ENCODE measurements at places on chromosomes 5 and 9.
A peak's percentile ranks its signal among the peaks of the same experiment; 100 is the strongest.

GRCh38 chr9:71721855-71722254 is 46.5 kb downstream of the CEMIP2 start:
- DNase-seq, result no peak

GRCh38 chr9:33223696-33224095 is 16.3 kb upstream of the SPINK4 start:
- DNase-seq, result no peak

DNA sequence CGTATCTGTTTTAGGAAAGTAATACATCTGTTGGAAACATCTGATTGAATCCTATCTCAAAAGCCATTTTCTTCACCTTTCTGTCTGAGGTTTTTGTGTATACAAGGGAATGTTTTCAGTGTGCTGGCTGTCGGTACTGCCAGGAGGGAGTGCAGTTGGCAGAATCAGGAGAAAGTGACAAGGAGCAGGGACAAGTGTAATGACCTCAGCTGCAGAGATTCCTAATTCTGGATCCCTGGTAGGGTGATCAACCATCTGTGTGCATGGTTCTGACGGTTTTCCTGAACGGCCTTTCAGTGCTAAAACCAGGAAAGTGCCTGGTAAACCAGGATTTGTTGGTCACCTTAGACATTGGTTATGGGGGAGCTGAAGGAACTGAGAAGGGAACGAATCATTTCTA is 1.6 kb upstream of the GDA start:
- DNase-seq, result no peak

DNA sequence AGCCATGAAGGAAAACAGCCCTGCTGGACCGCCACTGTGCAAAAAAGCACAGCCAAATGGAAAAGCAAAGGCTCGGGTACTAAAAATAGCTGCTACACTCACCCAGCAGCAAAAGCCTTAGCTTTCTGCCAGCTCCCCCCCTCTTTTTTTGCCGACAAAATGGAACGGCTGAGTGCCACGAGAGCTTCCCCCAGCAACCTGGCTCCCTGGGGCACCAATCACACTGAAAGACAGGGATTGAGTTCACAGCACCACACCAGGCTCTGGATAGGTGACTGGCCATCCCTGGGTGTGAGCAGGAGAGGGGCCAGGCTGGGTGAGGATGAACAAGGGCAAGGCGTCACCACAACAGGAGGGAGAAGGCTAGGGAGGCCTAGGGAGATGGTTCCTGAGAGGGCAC is 66.7 kb downstream of the SIL1 start:
- no peak for DNase-seq

GRCh38 chr5:1513326-1514026 is 10.3 kb downstream of the LPCAT1 start:
- no peak for DNase-seq

- no peak for DNase-seq
These were observed 789.4 kb downstream of the CDH12 start for GRCh38 chr5:22063717-22064116.

DNA sequence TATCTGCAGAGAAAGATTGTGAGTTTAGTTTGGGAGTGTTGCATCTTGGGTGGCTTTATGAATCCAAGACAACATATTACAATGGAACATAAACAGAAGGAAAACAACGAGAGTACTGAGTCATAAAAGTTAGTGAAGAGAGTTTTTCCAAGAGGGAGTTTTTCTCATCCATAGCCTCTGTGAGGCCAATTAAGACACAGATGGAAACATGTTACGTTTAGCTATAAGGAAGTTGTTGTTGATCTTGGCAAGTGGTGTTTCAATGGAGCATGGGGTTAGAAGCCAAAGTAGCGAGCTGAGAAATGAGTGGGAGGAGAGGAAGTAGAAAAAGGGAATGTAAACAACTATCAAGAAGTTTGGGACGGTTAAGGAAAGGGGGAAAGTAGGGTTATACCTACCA is 53.3 kb upstream of the SPATA31D4 start:
- DNase-seq, result no peak

- DNase-seq, result no peak
These were observed 84.6 kb downstream of the SLC44A1 start for GRCh38 chr9:105328872-105329718.

- DNase-seq, result no peak
These were observed 51.6 kb downstream of the NACC2 start for GRCh38 chr9:136043441-136043991.

- no peak for DNase-seq
These were observed 117.6 kb upstream of the ANKRD55 start for GRCh38 chr5:56350597-56351170.

DNA sequence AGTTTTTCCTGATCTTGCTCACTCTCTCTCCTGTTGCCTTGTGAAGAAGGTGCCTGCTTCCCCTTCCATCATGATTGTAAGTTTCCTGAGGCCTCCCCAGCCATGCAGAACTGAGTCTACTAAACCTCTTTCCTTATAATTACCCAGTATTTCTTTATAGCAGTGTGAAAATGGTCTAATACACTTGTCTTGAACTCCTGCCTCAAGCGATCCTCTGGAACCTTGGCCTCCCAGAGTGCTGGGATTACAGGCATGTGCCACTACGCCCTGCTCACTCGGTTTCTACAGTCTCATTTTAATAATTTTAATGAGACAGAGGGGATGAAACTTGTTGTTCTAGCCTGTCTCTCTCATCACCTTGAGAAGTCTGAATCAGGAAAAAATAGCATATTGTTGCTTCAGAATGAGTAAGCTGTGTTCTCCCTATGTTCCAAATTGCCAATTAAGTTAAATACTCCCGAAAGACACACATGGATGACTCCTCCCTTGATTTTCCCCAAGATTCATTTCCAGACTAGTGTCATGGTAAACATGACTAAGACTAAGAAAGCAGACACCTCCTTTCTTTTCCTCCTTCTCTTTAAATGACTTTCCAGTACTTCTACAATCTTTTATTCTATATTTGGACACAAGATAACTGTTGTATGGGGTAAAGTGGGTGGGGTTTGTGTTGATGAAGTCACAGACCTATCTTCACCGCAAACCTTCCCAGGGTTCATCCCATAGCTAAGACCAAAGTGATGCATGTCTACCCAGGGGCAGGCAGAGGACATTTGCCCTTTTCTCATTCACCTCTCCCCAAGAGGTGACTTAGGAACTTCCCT is 7.8 kb upstream of the DNAJC18 start:
- peak; percentile 68 for DNase-seq

DNA sequence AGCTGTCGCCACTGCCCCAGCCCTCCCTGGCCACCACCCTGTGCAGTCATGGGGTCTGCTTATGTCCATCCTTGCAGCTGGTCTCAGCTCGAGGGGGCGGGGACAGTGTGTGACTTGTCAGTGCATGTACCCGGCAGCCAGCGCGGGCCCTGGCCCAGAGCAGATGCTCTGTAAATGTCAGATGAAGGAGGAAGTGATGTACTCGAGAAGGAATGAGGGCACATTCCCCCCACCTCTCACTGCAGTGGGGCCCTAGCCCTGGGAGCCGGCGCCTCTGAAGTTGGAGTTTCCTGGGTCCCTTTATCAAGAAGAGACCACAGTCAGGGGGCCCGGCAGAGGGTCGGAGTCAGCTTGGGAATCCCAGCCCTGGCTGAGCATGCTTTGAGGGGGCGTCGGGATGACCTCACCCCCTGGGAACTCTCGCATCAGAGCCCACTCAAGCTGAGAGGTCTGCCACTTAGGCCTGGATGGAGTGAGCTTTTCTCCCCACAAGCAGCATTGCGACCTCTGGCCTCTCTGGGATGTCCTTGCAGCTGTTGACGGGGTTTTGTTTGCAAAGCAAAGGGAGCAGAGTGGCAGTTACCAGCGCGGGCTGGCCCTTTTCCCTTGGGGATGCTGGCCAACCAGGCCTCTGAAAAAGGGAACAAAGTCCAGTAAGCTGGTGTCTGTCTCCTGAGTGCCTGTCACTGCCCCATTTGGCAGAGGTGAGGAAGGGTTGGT is 19.0 kb downstream of the NEURL1B start:
- no peak for DNase-seq

- DNase-seq, result no peak
These were observed 2.9 kb downstream of the NDUFS6 start for GRCh38 chr5:1804001-1804690.

GRCh38 chr5:53397141-53397757 is 83.2 kb upstream of the FST start:
- DNase-seq, result no peak

GRCh38 chr5:110846398-110847001 is 107.7 kb downstream of the SLC25A46 start:
- no peak for DNase-seq

- DNase-seq, result no peak
These were observed 81.3 kb upstream of the TMEM171 start for GRCh38 chr5:73039082-73039481.

GRCh38 chr5:133245191-133246052 is 193.6 kb downstream of the HSPA4 start:
- peak; percentile 64 for DNase-seq

DNA sequence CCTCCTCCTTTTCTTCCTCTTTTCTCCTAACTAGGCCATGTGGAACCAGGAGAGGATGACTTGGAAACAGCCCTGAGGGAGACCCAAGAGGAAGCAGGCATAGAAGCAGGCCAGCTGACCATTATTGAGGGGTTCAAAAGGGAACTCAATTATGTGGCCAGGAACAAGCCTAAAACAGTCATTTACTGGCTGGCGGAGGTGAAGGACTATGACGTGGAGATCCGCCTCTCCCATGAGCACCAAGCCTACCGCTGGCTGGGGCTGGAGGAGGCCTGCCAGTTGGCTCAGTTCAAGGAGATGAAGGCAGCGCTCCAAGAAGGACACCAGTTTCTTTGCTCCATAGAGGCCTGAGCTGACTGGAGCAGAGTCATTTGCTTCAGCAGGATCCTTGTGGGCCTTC is 13.7 kb downstream of the NUDT2 start:
- DNase-seq, result no peak

DNA sequence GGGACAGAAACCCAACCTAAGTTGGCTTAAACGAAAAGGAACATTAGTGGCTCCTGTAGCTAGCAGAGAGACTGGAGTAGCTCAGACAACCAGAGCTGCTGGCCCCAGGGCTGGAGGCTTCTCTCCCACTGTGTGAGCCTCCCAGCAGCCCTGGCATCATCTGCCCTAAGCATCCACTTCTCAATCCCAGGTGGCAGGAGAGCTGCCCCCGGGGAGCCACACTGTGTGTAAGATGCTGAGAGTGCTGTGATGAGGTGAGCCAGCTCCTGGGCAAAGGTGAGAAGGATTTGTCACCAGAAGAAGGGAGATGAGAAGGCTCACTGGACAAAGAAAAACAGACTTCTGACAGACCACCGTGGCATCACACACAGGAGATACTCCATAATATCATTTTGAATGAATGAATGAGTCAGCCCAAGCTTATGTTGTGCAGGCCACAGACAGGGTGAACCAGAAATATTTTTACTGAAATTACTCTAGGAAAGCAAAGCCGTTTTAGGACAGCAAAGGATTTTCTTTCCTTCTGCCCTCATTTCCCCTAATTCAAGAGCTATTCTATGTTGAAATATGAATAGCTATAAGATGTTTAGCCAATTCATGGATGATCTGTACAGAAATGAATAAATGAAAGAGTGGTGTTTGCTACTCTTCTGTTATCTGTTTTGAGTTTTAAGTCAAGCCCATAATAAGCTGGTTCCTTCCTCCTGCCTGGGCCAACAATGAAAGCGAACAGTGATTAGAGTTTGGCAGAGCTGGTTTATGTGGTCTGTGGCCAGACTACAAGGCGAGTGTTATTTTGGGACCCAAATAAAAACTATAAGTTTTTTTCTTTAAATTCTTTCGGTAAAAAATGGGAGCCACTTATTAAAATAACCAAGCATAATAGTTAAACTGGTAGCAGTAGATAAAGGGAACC is 57.4 kb upstream of the ECM2 start:
- DNase-seq, result no peak

- DNase-seq, result peak; percentile 74
These were observed 58.7 kb upstream of the TNFSF8 start for GRCh38 chr9:114988962-114989599.

DNA sequence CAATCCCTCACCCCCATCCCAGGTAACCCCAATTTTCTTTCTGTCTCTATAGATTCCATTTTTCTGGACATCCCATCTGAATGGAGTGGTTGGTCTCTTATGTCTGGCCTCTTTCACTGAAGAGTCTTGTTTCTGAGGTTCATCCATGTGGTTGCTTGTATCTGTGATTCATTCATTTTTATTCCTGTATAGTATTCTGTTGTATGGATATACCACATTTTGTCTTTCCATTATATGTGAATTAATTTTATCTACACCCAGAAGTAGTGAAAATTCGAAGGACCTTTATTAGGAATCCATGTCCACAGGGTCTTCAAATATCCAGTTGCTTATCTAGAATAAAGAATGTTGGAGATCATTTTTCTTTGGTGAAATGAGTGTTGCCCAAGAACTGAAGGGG is 207.6 kb upstream of the MSX2 start:
- DNase-seq, result no peak

GRCh38 chr9:9556865-9557803 is 1055.7 kb downstream of the PTPRD start:
- DNase-seq, result no peak

GRCh38 chr9:79613145-79613544 is 41.4 kb downstream of the TLE4 start:
- DNase-seq, result no peak

- DNase-seq, result no peak
These were observed 62.8 kb downstream of the RAPGEF1 start for GRCh38 chr9:131677049-131677443.

DNA sequence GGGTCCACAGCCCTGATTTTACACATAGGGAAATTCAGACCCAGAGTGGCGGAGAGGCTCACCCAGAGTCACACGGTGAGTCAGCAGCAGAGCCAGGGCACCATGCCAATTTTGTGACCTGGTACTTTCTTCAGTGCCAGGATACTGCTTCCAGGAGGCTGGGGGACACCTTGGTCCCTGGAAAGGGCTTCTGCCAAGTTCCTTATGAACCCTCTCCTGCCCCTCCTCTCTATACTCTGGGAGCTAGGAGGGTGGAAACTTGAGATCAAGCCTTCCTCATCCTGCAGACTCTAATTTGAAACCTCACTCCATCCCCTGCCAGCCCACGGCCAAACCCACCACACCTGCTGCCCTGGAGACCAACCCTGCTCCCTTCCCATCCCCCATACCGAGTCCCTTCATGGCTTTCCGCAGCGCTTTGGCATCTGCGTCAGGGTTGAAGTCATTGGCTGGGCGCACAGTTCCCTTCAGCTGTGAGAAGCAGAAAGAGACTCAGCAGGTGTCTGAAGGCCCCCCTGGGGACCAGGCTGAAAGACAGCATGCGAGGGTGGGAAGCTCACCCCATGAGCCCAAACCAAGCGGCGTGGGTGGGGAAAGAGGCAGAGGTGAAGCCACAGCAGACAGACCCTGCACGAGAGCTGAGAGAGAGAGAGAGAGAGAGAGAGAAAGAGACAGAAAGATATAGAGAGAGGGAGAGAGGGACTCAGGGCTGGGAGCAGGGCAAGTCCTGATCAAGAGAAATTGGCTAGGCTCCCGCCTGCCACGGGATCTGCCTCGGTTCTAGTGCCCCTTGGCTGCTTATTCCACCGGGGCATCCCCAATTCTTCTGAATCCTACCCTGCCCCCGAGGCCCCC is 33.5 kb downstream of the ANXA6 start:
- peak; percentile 76 for DNase-seq

- DNase-seq, result no peak
These were observed 43.4 kb upstream of the TRIM32 start for GRCh38 chr9:116643691-116644090.

DNA sequence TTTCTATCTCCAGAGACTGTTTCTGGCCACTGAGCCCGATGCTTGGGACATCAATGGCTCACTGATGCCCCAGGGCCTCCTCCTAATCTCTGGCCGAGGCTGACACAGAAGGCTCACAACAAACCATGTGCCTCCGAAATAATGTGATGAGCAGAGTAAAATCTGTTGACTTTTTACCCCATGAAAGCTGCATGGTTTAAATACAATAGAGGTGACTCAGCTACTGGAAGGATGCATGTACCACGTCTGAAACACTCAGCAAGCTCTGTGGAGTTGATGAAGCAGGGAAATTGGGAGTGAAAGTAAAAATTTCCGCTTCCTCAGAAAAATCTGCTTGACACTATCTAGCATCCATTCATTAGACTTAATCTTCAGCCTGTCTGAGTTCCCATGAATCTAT is 111.1 kb upstream of the EQTN start:
- DNase-seq, result no peak

Data from activated naive CD4-positive, alpha-beta T cell treated with anti-CD3 and anti-CD28 coated beads for 36 hours (primary cell).